ENCODE measurements at places on chromosomes 6 and 20.

- no peak for DNase-seq
Observed at GRCh38 chr6:136510782-136511181, 39.4 kb downstream of the MAP7 start.

- DNase-seq, result no peak
Observed at GRCh38 chr6:14950103-14950969, 295.5 kb upstream of the JARID2 start.

DNA sequence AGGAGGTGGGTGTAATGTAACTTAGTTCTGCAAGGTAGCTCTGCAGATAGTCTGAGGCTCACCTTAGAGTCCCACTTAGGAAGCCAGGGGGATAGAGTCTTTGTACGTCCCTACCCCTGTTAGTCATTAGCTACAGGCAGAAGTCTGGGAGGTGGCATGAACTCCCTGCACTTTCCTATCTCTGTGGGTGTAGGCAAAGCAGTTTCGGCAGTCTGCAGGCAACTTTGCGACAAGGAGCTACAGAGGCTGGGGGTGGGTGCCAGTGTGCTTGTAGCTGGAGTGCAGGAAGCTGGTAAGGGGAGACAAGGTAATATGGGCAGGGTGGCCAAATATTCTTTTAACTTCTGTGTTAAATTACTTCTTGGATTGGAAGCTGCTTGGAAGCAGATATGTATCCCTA is 45.7 kb downstream of the NKAIN2 start:
- no peak for DNase-seq

GRCh38 chr20:757506-757905 is 10.8 kb downstream of the SLC52A3 start:
- no peak for DNase-seq

DNA sequence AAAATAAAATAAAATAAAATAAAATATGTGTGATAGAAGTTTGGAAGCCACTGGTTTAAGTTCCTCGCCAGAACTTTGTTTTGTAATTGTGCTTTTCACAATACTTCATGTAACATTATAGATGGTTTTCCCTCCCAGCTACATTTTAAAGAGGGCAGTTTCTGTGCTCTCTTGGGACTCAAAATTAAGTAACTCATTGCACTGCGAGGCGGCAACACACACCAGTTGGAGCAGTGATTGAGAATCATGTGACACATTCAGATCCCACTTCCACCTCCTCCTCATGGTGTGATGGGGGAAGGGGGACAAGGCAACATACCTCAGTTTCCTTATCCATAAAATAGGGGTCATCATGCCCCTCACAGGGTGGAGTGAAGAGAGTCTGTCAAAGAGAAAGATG is 7.5 kb downstream of the C2 start:
- no peak for DNase-seq

DNA sequence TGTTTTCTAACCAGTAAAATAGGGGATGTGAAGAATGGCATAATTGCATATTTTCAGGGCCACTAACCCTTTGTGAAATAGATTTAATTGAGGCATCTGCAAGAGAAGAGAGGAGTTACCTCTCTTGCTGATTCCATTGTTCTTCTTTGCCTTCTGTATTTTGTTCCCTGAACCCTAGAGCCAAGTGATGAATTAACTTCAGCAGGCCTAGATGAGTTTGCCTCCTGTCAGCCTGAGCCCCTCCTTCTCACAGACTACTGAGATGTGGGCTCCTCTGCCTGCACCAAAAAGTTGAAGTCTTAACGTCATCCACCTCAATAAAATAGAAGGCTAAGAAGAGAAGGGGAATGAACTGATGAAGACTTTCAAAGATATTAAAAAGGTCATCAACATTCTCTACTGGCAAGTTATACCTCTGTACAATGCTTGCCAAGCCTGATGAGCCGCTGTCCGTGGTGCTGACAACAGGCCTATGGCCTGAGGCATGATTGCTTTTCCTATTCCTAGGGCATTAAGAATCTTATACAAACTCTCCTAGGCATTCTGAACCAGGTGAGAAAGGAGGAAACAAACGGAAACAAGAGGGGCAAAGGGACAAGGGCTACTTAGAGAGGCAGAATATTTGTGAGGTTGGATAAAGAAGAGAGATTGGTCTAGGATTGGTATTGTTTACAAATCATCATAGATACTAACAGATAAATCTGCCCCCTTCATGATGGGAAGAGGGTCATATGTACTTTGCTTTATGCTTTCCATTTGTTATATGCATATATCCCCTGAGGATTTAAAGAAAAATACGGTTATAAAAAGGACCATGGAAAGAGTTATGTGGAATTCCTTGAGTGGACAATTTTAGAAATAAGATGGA is 46.8 kb downstream of the CD24 start:
- DNase-seq, result no peak

DNA sequence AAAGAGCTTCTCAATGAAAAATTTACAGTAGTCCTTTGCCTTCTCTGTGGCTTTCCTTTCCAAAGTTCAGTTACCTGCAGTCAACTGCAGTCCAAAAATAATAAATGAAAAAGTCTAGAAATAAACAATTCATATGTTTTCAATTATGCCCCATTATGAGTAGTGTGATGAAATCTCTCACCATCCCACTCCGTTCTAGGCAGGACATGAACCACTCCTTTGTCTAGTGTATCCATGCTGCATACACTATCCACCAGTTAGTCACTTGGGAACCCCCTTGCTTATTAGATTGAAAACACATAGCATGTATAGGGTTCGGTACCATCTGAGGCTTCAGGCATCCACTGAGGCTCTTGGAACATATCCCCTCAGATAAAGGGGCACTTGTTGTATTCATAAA is 80.6 kb upstream of the EYA4 start:
- no peak for DNase-seq

DNA sequence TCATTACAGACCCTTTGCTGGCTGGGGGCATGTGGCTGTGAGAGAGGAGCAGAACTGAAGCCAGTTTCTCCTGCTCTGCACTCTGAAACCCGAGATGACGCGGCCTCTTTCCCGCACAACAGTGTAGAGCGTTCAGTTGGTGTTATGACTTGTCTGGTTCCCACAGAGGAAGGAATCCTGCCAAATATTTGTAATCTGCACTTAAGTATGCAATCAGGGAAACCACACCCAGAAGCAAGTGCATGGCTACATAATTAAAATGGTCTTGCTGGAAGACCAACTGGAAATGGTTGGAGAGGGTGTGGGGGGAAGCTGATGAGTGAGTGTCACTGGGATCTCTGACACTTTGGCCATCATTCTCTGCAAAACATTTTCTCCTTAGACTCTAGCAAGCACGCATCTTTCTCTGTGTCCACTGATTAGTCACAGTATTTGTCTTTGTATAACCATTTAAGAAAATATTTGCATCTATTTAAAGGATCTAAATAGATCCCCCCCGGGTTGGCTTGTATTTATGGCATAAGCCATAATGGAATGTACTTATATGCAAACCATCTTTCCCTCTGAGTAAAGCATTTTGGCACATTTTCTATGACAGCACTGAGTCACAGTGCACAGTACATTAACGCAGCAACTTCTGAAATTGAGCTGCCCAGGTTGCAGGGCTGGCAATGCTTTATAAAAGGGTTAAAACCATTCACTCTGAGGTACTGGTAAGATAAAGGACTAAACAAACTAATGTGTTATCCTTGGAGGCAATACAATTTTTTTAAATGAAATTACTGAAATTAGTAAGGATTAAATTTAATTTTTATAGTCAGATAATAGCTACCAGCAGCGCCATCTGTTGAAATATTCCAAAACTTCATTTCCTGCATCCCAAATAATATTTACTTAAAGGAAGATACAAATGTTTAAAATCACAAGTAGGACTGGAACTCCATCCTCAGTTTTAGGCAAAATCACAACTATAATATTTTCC is 76.7 kb downstream of the FOXC1 start:
- no peak for DNase-seq

DNA sequence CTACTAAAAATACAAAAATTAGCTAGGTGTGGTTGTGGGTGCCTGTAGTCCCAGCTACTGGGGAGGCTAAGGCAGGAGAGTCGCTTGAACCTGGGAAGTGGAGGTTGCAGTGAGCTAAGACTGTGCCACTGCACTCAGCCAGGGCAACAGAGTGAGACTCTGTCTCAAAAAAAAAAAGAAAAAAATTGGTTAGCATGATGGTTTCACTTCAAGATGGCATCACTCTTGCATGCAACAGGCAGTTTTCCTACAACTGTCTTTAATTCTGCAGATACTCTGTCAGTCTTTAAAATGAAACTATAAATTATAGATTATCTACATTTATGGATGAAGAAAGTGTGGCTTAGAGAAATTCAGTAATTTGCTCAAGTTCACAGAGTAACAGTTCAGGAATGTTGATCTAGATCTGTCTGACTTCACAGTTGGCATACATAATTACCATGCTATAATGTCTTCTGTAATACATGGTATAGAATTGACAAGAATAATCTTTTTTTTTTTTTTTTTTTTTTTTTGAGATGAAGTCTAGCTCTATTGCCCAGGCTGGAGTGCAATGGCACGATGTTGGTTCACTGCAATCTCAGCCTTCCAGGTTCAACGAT is 27.0 kb downstream of the ITCH start:
- DNase-seq, result no peak

DNA sequence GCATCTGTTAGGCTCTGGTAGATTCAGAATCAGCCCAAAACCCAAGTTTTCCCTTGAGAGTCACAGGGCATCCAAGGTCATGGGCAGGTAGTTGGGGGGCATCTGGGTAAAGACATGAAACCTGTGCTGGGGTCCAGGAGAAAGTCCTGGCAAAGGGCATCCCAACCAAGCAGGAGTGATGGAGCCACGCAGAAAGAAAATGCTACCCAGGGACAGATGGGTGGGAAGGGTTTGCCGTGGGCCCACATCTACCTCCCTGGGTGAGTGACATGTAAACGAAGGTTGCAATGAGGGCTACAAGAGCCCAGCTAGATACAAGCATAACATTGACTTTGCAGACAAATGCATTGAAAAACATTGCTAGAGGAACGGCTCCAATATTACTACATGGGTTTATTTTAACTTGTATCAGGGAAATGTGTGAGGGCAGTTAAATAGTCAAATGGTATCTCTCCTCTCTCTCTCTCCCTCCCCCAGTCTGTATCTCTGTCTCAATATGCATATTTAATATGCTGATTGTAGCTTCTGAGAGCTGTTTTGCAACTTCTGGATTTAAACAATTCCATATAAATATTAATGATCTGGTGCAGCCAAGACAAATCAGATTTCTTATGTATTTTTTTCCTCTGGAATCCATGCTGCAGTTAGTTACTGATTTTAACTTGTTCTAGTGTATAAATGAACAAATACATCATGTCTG is 135.7 kb downstream of the SYNDIG1 start:
- no peak for DNase-seq

DNA sequence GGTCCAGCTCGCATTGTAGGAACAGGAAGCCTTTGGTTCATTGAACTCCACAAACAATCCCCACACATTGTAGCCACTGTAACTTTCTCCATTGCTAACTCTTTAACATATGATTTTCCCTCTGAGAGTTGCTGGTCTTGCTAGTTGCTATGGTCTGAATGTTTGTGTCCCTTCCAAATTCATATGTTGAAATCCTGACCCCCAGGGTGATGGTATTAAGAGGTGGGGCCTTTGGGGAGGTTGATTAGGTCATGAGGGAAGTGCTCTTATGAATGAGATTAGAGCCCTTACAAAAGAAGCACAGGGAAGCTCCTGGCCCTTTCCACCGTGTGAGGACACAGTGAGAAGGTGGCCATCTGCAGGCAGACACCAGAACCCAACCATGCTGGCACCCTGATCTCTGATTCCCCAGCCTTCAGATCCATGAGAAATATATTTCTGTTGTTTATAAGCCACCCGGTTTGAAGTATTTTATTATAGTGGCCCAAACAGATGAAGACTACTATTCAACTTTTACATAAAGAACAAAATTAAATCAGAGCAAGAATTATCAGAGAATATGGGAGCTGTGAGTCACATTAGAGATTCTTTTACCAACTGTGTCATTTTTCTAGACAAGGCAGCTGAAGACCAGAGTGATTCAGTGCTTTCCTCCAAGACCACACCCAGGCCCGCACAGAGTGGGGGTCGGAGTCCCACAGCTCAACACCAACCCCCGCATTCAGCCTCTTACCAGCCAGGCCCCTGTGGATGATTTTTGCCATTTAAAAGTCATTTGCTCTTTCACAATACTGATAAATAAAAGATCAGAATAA is 143.0 kb downstream of the SAMD5 start:
- no peak for DNase-seq

GRCh38 chr20:49310705-49311104 is 32.8 kb upstream of the ZNFX1 start:
- no peak for DNase-seq

GRCh38 chr20:20843982-20844381 is 131.5 kb upstream of the RALGAPA2 start:
- DNase-seq, result no peak

GRCh38 chr6:148212366-148212765 is 130.3 kb upstream of the SASH1 start:
- DNase-seq, result no peak

DNA sequence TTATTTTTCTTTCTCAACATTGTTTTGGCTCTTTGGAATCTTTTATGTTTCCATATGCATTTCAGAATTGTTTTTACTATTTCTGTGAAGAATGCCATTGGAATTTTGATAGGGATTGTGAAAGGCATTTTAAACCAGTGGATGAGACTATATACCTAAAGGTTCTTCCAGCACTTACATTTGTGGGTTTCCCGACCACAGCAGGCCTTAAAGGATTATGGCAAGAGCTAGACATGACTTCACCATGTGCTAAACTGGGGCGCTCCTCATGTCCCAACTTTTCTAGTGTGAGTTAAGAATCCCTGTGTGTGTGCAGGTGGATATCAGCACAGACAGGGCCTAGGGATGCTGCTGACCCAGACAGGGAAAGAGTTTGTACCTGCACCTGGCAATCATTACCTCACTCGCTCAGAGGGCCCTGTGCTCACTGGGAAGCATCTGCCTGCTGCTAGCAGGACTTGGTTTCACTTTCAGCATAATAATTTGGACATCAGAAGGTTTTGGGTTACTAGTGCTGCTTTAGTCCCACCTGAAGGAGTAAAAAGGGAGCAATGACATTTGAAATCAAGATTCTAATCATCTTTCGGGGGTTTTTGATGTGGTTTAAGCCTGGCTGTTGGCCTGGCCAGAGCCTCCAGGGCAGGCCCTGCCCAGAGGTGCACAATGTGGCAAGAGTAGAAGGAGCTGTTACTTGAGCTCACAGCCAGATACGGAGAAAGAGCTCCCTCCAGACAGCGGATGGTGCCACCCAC is 137.1 kb downstream of the CDC5L start:
- no peak for DNase-seq

- DNase-seq, result no peak
Observed at GRCh38 chr6:168179702-168180382, 100.8 kb upstream of the FRMD1 start.

Data from CD14-positive monocyte (primary cell).